ENCODE measurements at places on chromosomes 2 and 18. TPM values are rescaled to one million over a fixed set of nuclear protein-coding genes. Genes with fewer than 3 reads are reported as not detected.

Gene MTERF4
- 43.2 TPM for total RNA-seq

Gene UGT1A3
- total RNA-seq: not detected

Gene CNRIP1
- 45.3 TPM for total RNA-seq

Gene C2orf66
- total RNA-seq: 0.14 TPM

Gene STAT4
- total RNA-seq: 0.51 TPM

Data from dermis blood vessel endothelial cell (primary cell).